ENCODE measurements at places on chromosomes 2 and 18.
A peak's percentile ranks its signal among the peaks of the same experiment; 100 is the strongest.

- no peak for DNase-seq
Observed at GRCh38 chr2:42458396-42458795, 35.4 kb downstream of the KCNG3 start.

- DNase-seq: no peak
Observed at GRCh38 chr2:128624956-128625355, 306.3 kb upstream of the HS6ST1 start.

GRCh38 chr18:58532298-58532697 lies 96.6 kb downstream of the ALPK2 start:
- no peak for DNase-seq

- DNase-seq: peak; percentile 33
Observed at GRCh38 chr2:218074031-218074430, 5.0 kb downstream of the RUFY4 start.

Data from activated CD4-positive, alpha-beta T cell treated with anti-CD3 and anti-CD28 coated beads, Interleukin-2, amount 50 U/mL, for 48 hours (primary cell).